ENCODE measurements at places on chromosomes 6 and 20.

- DNase-seq, result no peak
These were observed 139.0 kb downstream of the MAP3K4 start for GRCh38 chr6:161130541-161130940.

GRCh38 chr20:41512624-41513023 lies 105.6 kb downstream of the CHD6 start:
- no peak for DNase-seq

GRCh38 chr20:24672181-24672880 lies 202.9 kb downstream of the SYNDIG1 start:
- DNase-seq, result no peak

GRCh38 chr6:76876922-76877553 lies 586.3 kb downstream of the HTR1B start:
- DNase-seq, result peak; percentile 26

DNA sequence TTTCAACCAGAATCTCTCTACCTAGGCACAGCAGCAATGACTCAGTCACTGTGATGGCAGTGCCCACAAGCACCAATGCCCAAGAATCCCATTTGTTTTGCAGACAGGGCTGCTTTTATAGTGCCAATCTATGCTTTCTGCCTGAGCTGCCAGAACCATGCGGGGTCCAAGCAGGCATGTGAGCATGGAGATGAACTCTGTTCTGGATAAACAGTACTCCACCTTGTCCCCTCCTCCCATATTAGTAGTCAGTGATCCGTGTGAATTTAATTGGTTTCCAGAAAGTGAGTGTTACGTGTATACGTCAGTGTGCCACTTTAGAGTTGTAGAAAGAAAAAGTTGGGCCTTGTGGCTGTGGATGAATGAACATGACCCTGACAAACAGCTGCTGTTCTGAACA lies 79.4 kb downstream of the SASH1 start:
- peak; percentile 87 for DNase-seq

DNA sequence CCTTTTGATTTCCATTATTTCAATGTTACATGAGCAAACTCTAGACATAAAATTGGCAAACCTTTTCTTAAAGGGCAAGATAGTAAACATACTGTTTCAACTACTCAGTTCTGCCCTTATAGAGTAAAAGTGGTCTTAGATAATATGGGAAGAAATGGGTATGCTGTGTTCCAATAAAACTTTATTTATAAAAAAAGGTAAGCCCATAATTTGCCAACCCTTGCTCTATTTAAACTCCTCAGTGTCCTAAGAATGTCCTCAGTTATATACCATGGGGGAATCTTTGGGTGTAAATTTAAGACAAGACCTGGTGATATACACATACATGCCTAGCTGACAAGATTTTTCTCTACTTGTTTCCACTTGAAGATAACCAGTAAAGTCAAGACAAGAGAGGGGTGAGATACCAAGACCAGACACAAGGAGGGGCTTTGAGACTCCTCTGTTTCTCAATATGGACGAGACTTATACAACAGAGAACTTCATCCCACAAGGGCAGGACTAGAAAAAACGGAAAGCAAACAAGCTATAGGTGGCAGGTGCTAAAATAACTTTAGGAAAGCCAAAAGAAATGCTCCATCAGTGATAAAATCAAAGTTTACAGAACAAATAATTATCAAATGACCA lies 10.5 kb downstream of the SNX3 start:
- DNase-seq, result no peak

- peak; percentile 65 for DNase-seq
These were observed 24.5 kb upstream of the RTF2 start for GRCh38 chr20:56443654-56444540.

GRCh38 chr6:32216285-32216684 lies 7.6 kb downstream of the NOTCH4 start:
- DNase-seq, result no peak

GRCh38 chr20:34365765-34366213 lies 2.7 kb downstream of the ITCH start:
- no peak for DNase-seq

DNA sequence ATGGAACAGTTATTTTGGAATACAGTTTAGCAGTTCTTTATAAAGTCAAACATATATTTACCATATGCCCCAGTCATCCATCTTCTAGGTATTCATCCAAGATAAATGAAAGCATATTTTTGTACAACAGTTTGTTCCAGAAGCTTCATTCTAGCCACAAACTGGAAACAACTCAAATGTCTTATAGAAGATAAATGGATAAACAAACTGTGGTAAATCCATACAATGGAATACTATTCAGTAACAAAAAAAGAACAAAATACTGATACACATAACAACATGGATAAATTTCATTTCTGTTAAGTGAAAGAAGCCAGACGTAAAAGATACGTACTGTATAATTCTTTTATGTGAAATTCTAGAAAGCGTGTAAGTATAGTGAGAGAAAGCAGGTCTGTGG lies 167.0 kb upstream of the AHI1 start:
- no peak for DNase-seq

DNA sequence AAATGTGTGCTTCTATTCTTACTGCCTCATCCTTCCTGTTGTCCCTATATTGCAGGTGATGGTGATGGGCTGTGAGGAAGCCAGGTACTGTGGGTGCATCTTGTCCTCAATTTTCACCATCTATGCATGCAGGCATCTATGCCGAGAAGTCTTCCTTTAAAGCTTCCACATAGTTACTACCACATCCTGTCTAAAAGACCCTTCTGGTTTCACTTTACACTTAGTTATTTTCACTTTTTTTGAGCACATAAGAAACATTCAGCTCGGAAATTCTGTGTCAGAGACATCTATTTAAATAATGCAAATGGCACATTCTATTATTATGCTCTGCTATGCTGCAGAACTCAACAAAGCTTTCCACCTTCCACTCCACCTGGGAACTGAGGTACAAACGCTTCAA lies 28.2 kb upstream of the FABP7 start:
- no peak for DNase-seq

DNA sequence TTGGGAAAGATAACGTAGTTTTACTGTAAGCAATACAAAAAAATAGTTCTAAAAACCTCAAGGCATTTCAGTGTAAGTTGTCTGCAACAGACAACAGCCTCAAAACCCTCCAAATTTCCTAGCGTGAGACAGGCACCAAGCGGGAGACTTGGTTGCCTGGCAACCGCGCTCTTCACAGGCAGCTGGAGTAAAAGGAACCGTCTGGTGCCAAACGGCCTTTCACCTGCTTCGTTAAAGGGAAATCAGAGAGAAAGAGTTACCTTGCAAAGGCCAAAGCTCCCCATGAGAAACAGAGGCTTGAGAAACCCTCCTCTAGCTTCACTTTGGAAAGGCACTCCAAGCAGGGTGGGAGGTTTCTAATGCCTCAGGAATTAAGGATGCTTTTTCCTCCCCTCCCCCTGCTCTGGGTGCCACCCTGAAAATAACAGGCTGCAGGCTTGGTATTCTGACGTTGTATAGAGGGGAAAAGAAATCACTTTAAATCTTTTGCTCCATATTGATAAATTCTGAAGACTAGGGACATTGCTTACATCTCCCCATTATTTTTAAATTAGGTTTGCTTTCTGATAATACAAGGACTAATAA lies 129.7 kb upstream of the UFL1 start:
- peak; percentile 80 for DNase-seq

- no peak for DNase-seq
These were observed 812 bp upstream of the SMIM13 start for GRCh38 chr6:11092668-11093375.

DNA sequence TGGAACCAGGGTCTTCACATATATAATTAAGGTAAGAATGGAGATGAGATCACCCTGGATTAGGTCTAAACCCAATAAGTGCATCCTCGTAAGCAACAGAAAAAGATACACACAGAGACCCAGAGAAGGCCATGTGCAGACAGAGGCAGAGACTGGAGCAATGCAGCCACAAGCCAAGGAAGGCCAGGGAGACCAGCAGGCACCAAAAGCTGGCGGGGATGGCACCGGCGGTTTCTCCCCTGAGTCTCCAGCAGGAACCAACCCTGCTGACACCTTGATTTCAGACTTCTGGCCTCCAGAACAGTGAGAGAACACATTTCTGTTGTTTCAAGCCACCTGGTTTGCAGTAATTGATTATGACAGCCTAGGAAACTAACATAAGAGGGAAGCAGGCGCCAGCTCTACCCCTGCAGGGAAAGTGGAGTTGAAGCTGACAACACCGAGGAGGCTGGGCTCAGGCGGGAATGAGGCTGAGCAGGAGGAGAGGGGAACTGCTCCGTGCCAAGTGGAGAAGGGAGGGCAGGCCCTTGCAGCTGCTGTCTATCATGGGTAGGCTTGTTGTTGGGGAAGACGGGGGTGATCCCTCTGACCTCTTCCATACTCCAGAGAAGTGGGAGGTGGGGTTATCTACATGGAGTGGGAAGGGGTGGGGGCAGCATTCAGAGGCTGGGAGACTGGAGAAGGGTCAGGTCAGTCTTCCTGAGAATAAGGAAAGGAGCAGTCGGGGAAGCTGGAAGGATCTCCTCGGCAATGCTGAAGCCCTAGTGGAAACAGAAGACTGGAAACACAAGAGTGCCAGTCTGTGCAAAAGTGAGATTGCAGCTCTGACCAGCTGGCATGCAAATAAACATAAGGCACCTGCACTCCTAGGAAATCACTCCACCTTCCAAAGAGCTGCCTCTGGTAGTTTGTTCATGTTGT lies 72.7 kb downstream of the NFATC2 start:
- no peak for DNase-seq

DNA sequence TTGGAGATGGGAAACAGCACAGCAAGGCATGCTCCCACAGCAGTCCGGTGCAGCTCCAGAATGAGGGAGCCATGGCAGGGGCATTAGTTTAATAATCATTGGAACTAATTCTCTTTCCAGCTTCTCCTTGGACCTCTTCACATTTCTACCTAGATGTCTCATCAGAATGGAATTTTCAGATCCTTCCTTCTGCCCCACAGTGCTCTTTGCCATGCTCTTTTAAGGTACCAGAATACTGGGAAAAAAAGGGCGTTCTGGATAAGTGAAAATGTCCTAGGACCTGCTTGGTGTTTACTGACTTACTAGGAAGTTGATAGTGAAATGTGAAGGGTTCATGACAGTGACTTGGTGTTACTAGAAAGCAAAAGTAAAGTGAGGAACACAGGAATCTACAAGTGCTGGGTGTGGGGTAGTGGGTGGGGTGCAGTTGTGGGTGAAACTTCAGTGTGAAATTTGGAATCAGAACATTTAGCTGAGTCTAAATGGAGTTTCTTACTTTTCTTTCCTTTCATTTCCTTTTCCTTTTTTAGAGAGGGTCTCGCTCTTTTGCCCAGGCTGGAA lies 207.1 kb downstream of the ARID1B start:
- DNase-seq, result no peak

DNA sequence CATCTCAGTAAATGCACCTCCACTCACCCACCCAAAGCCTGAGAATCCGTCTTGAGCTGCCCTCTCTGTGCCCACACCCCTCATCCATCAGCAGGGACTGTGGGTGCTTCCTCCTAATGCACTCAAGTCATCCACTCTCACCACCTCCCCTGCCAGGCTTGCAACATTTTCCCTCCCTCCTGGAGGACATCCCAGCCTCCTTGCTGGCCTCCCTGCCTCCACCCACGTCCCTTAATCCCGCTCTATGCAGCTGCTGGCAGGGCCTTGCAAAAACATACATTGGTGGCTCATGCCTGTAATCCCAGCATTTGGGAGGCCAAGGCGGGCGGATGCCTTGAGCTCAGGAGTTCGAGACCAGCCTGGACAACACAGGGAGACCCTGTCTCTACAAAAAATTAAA lies 15.6 kb upstream of the SRC start:
- DNase-seq, result no peak

DNA sequence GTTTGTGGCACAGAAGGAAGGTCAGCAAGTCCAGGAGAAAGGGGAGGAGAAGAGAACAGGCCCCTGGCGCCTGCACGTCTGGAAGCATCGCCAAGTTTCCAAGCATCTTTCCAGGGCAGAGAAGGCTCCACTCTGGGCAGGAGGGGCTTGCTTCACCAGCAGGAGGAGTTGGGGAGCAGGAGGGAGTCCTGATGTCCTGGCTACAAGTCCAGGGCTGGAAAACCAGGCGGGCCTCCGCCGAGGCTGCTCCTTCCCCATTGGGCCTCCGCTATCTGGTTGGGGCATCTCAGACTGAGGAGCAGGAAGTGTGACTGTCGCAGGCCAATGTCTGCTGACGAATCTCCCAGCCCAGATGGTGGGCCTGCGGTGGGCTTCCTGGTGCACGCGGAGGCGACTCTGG lies 421.9 kb downstream of the PREX1 start:
- no peak for DNase-seq

- no peak for DNase-seq
These were observed 4.6 kb upstream of the PFDN4 start for GRCh38 chr20:54203281-54203680.

DNA sequence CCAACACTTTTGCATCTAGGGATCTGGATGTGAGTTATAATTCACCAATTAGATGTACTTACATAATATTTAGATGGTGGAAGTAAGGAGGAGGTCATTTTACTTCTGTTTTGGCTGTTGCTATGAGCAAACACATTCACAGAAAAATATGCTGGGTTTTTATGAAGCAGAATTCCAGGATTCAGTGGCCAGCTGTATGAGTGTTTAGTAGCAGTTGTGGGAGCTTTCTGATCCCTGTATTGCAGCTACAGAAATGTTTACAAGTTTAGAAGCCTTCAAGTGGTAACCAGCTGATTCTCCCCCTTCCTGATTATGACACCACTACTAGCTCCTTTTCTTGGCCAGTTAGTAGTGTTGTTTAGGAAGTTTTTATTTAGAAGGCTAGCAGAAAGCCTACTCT lies 177.0 kb downstream of the TENT5A start:
- peak; percentile 23 for DNase-seq

GRCh38 chr6:73722318-73723060 lies 26.5 kb downstream of the CD109 start:
- DNase-seq, result no peak

- no peak for DNase-seq
These were observed 10.6 kb upstream of the ELOVL2 start for GRCh38 chr6:11054722-11055121.

DNA sequence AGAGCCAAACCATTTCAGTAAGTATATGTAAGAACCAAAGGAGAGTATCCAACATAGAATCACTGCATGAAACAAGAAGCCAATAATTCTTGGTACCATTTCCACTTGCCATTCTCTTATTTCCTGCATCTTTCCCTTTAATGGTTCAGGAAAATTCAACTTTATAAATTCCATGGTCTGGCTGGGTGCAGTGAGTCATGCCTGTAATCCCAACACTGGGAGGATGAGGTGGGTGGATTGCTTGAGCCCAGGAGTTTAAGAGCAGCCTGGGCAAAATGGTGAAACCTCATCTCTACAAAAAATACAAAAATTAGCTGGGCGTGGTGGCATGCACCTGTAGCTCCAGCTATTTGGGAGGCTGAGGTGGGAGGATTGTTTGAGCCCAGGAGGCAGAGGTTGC lies 21.2 kb downstream of the NHLRC1 start:
- DNase-seq, result no peak

DNA sequence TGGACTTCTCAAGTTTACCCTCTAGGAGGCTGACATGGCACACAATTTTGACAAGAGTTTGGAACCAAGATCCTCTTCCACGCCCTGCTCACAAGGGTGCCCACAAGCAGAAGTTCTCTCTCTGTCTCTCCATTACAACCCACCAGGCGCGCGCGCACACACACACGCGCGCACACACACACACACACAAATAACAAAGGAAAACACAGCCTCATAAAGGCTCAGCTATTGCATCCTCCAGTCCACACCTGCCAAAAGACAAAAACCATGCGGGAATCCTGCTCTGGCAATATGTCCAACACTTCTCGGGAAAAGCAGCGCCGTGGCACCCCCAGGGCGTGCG lies 870 bp downstream of the PAK5 start:
- DNase-seq, result peak; percentile 4

Data from kidney (tissue), 22 donors.